Activated CD4-positive, alpha-beta T cell treated with anti-CD3 and anti-CD28 coated beads, Interleukin-2, Interleukin-6, amounts not matched to agents 100 ng/mL and 50 ng/mL, durations not matched to agents 16 hours and 8 hours (primary cell): ENCODE measurements at places on chromosomes 12 and 14.

DNA sequence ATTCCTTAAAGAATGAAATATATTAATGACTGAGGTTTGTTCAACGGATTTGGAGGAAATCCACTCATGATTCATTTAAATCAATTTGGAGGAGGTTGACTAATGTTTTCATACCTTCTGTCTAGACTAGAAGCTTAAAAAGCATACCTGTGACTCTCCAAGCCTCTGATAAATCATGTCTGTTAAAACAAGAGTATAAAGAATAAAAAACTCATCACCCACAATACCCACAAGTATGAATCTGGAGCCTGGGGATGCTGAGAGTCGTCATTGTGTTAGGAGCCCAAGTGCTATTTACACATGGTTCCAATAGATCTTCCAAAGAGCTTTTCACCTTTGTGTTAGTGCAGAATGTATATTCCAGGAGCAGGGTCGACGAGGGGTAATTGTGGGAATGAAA, 86.8 kb upstream of the ADAMTS20 start:
- DNase-seq = no peak

DNA sequence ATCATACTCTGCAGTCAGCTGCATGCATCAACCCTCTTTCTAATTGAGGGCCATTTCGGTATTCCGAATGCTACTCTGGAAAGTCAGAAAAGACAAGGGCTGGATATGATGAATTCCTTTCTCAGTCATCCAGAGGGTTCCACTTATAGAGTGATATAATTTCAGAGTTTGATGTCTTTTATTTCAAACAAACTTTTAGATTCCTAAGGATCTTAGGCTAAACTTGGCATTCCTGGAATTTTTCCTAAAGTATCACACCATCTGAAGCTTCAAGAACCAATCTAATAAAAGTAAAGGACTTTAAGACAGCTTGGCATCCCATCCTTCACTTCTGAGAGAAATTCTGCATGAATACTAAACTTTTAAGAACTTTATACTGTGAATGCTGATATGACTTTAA, 69.3 kb upstream of the KCNJ8 start:
- DNase-seq = no peak

DNA sequence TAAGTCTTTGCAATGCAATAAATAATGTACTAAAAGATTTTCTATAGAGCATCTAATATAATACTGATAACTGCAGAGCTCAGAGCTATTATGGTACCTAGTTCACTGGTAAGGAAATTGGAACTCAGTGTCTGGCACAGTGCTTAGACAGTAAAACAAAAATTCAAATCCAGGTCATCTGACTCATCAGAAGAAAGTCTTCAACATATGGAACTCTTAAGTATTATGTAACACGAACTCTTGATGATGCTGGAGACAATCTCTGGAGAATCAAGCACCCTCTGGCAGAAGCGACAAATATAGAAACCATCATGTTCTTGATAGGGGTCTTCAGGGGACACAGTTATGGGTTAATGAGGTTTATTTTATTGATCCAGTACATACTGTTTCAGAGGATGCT, 37.3 kb upstream of the TRHDE start:
- DNase-seq = no peak

- DNase-seq = no peak
Observed at GRCh38 chr12:82904219-82904790, 217.6 kb downstream of the TMTC2 start.
